ENCODE measurements at places on chromosomes 16 and 17.

- no peak for DNase-seq
Observed at GRCh38 chr17:38906460-38907228, 18.8 kb upstream of the LASP1NB start.

DNA sequence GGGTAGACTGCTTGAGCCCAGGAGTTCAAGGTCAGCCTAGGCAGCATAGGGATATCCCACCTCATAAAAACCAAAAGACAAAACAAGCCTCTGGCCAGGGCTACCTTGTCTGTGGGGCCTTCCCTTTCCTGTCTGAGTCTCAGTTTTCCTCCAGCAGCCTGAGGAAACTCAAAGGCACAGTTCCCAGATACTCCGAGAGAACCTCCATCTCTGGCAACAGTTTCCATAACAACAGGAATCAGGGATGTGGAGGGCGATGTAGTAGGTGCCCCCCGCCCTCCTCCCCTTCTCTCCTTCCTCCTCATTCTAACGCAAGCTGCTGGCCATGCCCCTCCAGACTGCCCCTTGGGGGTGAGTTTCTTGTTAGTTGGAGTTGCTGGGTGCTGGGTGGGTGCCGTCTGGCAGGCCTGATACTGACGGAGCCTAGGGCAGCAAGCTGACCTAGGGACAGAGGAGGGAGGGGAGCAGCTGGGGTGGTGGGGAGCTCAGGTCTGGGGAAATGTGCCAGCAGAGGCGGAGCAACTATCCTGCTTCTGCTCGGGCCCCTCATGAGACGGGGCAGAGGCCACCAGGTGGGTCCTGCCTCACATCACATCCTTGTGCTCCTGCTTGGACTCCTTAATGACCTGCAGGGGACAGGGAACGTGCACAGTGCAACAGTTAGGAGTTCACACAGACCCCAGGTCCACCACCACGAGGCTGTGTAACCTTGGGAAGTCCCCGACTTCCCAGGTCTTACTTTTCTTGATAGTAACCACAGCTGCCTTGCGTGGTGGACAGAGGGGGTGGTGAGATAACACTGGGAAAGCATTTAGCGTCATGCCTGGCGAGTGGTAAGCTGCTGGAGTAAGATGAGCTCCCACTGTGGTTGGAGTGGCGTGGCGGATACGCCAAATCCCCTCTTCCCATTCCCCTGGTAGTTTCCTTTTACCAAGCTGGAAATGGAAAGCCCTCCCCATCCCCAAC is 7.8 kb upstream of the EFTUD2 start:
- no peak for DNase-seq

DNA sequence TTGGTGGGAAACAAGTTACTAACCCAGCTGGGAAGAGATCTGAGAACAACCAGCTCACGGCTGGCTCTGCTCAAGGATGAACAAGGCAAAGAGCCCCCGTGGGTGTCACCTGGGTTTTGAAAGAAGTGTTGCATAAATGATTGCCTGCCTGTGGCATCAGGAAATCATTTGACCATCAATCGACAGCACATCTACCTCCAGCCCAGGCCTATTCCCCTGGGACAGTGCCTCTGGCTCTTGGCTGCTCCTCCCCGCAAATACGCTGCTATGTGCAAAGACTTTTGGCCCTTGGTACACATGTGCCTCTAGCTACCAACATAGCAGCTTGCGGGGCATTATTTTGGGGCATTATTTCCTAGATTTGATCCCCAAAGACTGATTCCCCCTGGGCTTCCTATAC is 39.4 kb upstream of the SMPD3 start:
- DNase-seq, result no peak

DNA sequence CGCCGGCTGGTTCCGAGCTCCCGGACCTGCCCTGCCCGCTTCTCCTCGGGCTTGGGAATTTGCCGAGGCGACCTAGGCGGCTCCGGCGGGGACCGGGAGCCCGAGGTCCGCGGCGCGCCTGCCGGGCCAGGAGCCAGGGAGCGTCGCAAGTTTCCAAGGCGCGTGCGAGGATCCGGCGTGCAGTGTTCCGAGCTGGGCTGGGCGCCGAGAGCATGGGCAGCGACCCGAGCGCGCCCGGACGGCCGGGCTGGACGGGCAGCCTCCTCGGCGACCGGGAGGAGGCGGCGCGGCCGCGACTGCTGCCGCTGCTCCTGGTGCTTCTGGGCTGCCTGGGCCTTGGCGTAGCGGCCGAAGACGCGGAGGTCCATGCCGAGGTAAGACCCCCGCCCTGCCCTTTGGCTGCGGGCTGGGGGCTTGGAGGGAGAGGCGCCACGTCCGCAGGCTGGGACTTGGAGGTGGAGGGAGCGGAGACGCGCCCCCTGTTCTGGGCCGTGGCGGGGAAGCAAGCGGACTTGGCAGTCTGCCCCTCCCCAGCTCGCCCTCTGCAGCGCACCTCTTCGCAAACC is 668 bp downstream of the MMP15 start:
- no peak for DNase-seq

DNA sequence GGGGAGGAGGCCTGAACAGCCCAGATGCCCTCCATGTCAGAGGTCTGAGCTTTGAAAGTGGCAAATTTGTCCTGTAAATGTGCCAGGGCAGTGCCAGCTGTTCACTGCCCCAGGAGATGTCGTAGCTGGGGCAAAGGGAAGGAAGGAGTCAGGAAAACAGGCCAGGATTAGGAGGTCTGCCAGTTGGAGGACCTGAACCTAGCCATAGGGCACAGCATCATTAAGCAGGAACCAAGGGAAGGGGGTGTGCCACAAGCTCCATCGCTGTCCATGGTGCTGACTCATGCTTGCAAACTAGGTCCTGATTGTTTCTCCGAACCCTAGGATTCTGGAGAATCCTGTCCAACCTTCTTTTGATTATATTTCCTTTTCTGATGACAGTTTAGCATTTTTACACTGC is 124.2 kb downstream of the TMEM132E start:
- DNase-seq, result no peak

- no peak for DNase-seq
Observed at GRCh38 chr16:47947723-47948122, 208.1 kb downstream of the ABCC12 start.

DNA sequence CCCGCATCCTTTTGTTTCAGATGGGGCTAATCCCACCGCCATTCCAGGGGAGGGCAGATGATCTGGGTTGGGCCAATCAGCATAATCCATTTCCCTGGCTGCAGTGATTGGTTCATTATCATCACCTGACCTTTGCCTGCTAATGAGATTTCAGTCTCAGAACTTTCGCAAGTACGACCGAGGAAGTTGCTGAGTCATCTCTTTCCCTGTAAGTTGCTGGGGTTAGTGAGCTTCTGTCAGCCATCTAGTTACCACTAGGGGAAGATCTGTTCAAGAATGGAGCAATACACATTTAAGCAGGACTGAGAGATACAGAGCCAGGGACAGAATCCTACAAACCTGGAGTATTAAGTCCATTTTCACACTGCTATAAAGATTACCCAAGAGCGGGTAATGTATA is 65.3 kb upstream of the NUDT7 start:
- DNase-seq, result no peak

GRCh38 chr17:47373002-47373401 is 49.2 kb downstream of the EFCAB13 start:
- no peak for DNase-seq

DNA sequence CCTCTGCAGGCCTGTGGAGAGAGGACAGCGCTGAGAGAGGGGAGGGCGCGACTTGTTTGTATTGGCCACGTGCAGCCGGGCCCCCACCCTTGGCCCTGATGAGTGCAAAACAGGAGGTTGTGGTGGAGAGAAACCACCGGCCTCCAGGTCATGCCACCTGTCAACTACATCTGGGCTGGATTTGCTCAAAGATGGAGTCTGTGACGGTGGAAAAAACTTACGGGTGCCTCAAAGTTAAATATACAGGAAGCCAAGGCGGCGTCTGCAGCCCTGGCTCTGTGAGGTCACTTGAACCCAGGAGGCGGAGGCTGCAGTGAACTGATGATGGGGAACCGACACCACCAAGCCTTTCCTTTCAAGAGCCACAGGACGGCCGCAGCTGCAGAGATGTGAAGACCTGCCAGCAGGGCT is 15.7 kb downstream of the C16orf74 start:
- peak; percentile 8 for DNase-seq

GRCh38 chr16:57646388-57647039 is 18.1 kb downstream of the ADGRG1 start:
- DNase-seq, result no peak

- no peak for DNase-seq
Observed at GRCh38 chr16:27177031-27177774, 26.1 kb upstream of the KDM8 start.

DNA sequence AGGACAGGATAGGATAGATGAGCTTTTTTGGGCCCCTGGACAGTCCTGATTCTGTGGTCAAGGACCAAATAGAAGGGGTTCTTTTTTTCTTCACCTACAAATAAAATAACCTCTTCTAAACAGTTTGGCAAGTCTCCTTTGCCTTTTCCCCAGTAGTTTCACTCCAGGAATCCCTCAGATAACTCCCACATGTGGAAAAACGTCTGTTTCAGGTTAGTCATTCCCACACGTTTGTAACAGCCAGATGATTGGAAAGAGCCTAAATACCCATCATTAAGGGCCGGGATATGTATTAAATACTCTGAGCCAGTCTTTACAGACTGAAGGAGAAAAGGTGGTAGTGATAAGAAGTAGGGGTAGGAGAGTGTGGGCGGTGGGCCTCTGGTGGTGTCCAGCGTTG is 58.3 kb downstream of the PLD6 start:
- DNase-seq, result no peak

All from activated T-helper 1 cell treated with anti-CD3 and anti-CD28 coated beads, Interleukin-12 subunit alpha, Interleukin-12 subunit beta, Interleukin-2, Interleukin-4 antibody, amounts not matched to agents 30 ng/mL and 10 ng/mL and 1 ng/mL, durations not matched to agents 14 hours and 24 hours and 36 hours (primary cell).